ENCODE measurements at places on chromosomes 16 and 17.

- no peak for DNase-seq
Observed at GRCh38 chr17:7548585-7549400, at the start of gene TNFSF12. TNFSF12 (plus strand) TSS chr17:7549058; CDS start chr17:7549154, 96 bp downstream.

- no peak for DNase-seq
Observed at GRCh38 chr17:5219536-5219935, 15.1 kb downstream of the SCIMP start.

GRCh38 chr17:35709874-35710273 is 21.6 kb upstream of the RASL10B start:
- DNase-seq: peak; percentile 33

DNA sequence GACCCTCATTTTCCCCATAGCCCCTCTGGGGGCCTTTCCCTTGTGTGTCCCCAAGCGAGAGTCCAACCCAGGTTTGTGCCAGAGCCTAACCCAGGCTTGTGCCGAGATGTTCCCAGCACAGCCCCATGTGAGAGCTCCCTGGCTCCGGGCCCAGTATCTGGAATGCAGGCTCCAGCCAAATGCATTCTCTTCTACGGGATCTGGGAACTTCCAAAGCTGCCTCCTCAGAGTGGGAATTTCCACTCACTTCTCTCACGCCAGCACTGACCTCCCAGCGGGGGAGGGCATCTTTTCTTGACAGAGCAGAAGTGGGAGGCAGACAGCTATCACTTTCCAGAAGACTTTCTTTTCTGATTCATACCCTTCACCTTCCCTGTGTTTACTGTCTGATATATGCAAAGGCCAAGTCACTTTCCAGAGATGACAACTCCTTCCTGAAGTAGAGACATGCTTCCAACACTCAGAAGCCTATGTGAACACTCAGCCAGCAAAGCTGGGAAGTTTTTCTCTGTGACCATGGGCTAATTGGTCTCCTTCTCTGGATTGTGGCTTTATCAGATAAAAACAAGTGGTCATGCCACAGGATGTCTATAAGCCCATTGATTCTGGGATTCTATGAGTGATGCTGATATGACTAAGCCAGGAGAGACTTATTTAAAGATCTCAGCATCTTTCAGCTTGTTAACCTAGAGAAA is 2.5 kb upstream of the CCL2 start:
- DNase-seq: peak; percentile 80

DNA sequence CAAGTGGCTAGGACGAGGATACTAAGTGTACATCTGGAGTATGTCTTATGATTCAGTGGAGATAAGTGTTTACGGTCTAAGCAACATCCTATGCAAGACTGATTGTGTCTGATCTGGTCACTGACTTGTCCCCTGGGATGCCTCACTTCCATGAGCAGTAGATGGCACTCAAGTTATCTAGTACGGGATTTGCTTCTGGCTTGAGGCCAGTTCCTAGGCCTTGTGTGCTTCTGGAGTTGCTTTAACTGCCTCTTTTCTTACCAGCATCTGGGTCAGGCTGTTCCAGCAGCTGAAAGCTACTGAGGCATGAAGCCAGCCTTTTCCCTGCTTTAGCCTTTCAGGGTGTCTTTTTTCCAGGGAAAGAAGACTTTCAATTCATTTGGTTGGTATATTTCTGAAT is 23.0 kb downstream of the SUPT6H start:
- DNase-seq: no peak

DNA sequence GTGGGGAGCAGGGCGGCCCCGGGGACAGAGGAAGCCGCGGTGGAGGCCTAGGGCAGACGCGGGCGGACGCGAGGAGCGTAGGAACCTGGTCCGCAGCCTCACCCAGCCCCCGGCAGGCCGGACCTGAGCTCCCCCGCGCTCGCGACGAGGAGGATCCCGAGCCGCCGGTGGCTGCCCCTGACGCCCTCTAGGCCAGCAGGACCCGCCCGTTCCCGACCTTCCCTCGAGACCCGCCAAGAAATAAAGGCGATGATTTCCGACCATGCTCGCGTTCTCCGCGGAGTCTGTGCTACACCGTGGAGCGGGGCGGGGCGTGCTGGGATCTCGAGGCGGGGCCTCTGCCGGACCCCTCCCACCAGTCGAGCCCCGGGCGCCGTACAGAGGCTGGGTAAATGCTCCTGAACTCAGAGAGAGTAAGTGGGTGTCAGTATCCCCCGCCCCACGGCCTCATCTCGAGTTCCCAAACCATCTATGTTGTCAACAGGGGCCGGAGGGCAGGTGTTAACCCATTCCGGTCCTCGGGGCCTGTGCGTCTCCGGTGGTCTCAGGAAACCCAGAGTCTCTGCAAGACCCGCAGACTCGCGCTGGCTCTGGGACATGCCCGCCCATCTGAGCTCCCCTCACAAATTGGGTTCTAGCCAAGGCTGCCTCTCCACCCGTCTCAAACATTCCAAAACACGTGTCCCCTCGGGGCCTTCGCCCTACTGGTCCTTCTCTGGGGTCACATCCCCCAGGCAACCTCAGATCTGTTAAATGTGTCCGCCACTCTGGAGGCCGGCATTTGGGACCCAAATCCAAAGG is 13.7 kb downstream of the SYCE1L start:
- DNase-seq: no peak

DNA sequence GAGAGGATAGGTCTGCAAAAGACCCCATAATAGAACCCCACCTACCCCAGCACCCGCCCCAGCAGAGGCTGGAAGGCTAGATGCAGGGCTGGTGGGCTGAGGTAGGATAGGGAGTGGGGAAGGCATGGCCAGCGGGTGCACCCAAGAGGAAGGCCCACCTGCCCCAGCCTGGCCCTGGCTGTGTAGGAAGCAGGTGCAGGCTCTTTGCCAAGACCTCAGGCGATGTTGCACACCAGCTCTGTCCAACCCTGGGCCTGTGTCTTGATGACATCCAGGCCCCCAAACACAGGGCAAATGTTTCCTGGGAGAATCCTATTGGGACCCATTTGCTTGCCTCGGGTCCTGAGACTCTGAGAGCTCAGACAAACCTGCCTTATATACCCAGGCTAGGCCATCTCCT is 12.2 kb downstream of the UNC119 start:
- no peak for DNase-seq

All from AG09309 (cell line).